ACHN (cell line): ENCODE measurements at places on chromosomes 2 and 18.

DNA sequence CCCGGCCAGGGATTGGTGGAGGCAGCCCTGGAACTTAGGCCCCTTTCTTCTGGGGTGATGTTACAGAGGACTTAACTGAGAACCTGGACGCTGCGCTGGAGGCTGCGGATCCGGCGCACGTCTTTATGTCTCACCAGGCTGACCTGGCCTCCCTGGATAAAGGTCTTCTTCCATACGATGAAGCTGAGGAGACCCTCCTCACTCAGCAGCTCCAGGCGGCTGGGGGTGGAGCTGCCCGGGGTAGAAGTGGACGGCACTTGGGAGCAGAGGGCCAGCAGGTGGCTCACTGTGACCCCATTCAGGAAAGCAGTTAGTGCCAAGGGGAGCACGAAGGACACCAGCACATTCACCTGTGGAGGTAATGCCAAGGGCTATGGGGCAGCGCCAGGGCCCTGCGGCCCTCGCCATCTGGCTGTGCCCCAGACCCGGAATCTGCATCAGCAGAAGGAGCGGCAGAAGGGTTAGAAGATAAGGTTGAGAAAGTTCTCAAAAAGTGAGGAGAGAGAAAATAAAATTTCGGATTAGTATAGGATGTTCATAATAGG lies 8.0 kb downstream of the NTSR2 start:
- DNase-seq, result no peak

GRCh38 chr2:15182275-15182674 lies 378.9 kb downstream of the NBAS start:
- DNase-seq, result no peak

DNA sequence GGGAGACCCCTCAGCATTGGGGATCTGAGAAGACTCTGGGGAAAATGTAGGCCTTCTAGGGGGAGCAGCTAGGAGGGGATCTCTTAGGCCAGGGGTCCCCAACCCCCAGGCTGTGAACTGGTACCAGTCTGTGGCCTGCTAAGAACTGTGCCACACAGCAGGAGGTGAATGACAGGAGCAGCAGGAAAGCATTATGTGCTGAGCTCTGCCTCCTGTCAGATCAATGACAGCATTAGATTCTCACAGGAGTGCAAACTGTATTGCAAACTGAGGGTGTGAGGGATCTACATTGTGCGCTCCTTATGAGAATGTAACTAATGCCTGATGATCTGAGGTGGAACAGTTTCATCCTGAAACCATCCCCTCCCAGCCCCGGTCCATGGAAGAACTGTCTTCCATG lies 127.3 kb downstream of the SCG2 start:
- no peak for DNase-seq

GRCh38 chr2:142176941-142177340 lies 46.1 kb upstream of the LRP1B start:
- no peak for DNase-seq

DNA sequence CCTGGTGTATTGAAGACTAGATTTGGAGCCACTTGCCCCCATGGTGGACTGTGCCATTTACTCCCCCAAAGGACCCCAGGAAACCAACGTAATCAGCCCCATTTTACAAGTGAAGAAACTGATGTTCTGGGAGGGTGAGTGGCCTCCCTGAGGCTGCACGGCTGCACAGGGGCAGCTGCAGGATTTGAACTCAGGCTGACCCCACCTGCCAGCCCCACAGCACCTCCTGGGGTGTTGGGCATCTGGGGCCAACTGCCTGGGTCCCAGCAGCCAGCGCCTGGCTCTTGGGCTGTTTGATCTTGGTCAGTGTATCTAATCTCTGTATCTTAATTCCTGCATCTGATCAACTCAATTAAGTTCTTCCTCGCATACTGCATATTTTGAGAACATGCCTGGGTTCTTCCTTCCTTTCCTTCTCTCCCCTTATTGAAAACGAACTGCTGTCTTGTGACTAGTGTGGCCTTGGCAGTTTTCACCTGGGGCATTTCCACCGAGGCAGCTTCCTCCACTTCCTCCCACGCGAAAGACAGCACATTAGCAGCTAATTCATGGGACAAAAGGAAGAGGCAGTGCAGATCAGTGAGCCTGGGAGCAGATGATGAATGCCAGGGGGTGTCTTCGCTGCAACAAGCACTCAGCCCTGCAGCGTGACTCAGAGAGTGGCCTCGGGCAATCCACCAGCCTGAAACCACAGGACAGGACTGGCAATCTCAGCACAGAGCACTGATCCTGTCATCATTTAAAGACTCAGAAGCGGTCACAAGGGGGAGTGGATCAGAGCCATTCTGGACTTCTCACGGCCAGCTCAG lies 184.1 kb upstream of the RAB12 start:
- DNase-seq, result peak; percentile 87

GRCh38 chr2:133439565-133439920 lies 128.7 kb downstream of the NCKAP5 start:
- DNase-seq, result no peak

DNA sequence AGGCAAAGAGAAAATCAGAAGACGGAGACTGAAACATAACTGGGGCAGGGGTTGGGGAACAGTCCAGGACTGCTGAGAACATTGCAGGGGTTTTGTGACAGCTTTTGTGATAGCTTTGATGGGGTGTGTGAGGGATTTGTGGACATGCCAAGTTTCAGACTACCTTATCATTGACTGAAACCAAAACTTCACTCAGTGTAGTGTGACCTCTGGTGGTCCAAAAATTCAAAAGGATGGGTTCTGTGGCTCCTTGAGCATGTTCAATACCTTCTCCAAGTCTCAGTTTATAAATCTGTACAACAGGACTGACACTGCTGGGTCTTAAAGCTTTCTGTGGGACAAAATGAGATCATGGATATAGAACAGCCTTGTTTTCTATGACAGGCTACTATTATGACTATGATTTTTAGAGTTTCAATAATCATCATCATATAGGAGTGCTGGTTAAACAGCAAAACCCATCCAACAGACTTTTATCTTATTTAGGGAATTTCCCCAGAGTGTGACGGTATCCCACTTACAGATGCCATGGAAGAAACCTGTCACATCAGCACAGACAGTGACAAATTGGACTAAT lies 259.2 kb upstream of the SLC14A2 start:
- DNase-seq, result no peak

DNA sequence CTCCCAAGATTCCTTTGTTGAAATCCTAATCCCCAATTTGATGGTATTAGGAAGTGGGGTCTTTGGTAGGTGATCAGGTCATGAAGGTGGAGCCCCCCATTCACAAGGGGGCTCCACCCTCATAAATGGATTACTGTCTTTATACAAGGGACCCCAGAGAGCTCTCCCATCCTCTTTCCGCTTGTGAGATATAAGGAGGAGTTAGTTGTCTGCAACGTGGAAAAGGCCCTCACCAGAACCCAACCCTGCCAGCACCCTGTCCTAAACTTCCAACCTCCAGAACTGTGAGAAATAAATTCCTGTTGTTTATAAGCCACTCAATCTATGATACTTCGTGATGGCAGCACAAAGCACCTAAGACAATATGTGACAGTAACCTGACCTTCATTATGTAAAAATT lies 684.1 kb upstream of the HS6ST1 start:
- no peak for DNase-seq

DNA sequence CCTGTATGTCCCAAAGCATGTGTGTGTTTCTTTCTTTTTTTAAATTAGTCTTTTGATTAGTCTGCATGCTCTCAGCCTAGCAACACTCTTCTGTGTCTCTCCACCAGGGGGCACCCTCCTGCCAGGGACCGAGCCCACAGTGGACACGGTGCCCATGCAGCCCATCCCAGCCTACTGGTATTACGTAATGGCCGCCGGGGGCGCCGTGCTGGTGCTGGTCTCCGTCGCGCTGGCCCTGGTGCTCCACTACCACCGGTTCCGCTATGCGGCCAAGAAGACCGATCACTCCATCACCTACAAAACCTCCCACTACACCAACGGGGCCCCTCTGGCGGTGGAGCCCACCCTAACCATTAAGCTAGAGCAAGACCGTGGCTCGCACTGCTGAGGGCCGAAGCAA lies 93.8 kb downstream of the NRP2 start:
- DNase-seq, result peak; percentile 57

- no peak for DNase-seq
Measured at GRCh38 chr2:239870863-239871262, 154.3 kb downstream of the NDUFA10 start.

DNA sequence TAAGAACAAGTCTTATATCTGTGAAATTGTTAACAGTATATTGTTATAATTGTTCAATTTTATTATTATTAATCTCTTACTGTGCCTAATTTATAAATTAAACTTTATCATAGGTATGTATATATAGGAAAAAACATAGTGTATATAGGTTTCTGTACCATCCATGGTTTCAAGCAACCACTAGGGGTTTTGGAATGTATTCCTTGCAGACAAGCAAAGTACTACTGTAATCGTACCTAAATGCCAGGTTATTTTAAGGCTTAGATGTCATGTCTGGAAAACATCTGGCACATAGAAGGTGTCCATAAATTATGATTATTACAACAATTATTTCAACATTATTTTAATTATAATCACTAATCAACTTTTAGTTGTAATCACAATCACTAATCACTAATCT lies 8.4 kb downstream of the ITSN2 start:
- DNase-seq, result no peak

DNA sequence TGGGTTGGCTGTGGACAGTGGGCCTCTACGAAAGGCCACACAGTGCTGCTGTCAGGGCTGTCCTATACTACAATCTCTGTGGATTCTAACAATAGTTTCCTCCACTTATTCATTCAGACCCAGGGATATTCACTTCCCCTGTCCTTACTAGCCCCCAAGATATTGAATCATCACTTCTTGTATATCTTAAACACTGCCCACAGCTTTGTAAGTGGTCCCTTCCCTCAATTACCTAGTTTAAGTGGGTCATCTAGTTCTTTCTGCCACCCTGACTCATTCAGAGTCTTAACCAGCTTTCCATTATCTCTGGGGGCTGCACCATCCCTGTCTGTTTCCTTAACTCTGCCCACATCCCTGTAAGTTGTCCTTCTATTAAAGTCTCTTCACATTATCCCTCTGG lies 69.2 kb downstream of the CD28 start:
- no peak for DNase-seq

GRCh38 chr2:196286821-196287220 lies 115.4 kb upstream of the STK17B start:
- DNase-seq, result no peak

DNA sequence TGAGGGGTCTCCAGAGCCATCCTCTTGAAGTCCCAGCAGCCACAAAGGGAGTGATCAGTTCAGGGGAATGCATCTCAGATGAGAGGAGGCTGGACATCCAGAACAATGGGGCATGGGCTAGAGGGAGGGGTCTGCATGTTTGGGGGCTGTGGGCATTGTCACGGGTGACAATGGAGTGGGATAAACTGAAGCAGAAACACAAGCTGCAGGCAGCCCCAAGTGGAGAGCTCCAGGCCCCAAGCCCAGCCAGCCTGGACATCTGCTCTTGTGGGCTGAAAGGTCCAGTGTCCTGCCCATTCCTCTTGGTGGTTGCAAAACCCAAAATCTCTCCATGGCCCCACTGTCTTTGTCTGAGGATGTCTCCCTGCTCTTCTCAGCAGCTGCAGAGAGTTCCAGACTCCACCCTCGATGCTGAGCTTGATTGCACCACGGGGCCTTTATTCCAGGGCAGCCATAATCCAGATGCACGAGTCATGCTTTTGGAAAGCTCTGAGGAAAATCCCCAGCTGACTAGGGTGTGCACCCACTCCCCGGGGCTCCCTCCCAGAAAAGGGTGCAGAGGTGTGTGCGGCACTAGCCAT lies 149.4 kb downstream of the TNS1 start:
- peak; percentile 37 for DNase-seq

DNA sequence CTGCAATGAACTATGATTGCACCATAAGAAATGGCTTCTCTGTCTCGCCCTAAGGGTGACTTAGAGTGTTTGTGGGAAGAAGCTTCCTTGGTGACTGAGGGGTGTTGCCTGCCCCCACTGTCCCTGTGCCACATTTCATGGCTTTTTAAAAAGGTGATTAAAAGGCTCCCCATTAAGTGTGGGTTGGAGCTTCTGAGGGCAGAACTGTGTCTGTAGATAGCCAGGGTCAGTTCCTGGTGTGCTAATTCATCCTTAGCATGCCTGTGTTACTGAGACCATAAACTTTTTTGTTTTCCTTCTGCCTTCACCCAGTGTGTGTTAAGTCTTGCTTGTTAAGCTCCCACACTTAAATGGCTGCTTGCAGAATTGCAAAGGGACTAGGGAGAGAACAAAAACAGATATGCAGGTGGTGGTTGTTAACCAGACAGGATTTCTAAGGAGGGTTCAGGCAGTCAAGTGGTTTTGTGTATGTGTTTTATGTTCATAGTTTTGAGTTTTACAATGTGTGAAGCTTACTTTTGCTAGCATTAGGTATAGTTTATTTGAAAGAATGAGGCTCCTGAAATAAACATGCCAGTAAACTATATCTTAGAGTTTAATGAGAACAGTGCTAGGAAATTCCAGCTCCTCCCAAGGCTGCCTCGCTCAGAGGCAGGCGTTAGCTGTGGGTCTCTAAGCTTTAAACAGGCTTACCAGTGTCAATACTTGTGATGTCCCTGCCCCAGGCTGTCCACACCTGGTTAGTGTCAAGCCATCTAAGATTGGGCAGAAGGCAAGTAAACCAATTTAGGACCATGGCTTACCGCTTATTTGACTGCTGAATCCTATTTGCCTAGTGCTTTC lies 14.5 kb downstream of the CERS6 start:
- DNase-seq, result no peak
